ENCODE measurements at places on chromosomes 1 and 21.
A peak's percentile ranks its signal among the peaks of the same experiment; 100 is the strongest.

GRCh38 chr1:87369736-87370478 is 41.2 kb downstream of the LMO4 start:
- no peak for DNase-seq

- DNase-seq = no peak
Measured at GRCh38 chr1:243559575-243560162, 290.4 kb downstream of the AKT3 start.

DNA sequence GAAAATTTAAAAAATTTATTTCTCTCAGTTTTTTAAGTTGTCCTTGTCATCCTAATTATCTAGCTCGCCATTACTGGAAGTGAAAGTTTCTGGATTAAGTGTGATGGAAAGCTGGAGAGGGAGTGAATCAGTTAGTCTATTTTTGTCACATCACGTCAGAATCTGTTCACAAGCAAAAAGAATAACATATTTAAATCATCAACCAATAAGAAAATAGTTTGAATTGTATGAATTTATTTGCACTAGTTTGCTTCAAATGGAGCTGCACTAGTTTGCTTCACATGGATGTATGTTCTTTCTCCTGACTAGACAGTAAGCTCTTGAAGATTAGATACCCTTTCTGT is 22.8 kb downstream of the PHC2 start:
- no peak for DNase-seq

- no peak for DNase-seq
Measured at GRCh38 chr1:71488555-71489252, 407.9 kb upstream of the ZRANB2 start.

- no peak for DNase-seq
Measured at GRCh38 chr1:112711670-112712069, 3.5 kb downstream of the PPM1J start.

DNA sequence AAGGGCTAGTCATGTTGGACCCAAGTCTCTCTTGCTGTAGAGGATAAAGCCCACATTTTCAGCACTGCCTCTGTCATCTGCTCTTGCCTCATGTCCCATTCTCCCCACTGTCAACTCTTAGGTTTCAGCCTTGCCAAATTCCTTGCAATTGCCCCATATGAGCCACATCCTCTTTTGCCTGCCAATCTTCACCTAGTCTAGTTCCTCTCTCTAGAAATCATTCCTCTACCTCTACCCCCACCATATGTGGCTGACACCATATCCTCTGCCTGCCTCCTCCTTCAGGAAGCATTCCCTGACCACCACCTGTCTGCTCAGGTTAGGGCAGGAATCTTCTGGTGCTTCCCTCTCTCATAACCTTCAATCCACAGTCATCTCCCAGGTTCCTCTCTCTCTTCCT is 38.2 kb downstream of the SLC9A1 start:
- DNase-seq = no peak

- no peak for DNase-seq
Measured at GRCh38 chr21:39053126-39053525, 130.1 kb downstream of the PSMG1 start.

GRCh38 chr1:172628401-172628800 is 30.5 kb upstream of the FASLG start:
- no peak for DNase-seq

DNA sequence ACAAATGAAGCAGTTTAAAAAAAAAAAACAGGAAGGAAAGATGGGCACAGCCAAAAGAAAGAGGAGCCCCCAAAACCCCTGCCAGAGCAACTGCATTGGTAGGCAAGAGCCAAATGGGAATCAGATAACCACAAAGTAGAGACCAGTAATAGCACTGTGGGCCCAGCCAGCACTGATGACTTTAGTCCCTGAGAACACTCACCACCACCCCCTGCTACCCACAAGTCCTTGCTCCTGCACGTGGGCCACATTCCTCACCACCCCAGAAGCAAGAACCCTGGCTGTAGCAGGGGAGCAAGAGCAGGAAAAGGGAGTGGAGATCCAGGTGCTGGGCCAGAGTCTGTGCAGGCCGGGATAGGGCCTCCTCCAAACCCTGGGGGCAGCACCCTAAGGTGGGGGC is 86.1 kb downstream of the RRAGC start:
- no peak for DNase-seq

DNA sequence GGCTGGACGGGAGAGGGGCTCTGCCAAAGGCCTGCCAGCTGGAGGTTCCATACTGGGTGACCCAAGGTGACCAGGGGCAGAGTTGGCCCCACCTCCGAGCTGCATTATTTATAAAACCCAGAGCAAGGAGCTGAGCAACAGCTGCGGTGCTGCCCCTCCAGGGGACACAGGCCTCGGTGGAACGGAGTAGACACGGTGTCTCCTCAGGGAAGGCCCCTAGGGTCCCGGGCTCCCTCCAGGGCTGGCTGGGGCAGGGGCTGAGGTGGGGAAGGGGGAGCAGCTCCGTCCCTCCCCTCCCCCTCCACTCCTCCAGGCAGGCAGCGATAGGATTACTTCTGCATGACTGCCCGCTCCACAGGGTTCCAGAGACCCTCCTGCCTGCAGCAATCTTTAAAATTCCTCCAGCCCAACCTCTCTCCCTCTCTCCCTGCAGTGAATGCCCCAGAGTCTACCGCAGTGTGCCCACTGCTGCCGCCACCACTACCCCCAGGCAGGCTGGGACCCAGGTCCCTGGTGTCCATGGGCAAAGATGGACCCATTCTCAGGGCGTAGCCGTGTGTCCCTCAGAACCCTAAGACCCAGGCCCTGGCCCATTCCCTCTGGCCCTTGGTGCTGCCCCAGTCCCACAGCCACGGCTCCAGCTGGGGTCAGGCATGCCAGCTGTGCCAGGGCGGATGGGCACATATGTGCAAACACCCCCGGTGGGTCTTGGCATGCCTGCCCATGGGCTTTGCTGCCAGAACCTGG is 10.8 kb downstream of the AHDC1 start:
- peak; percentile 74 for DNase-seq

GRCh38 chr1:76289692-76290091 is 215.1 kb downstream of the ST6GALNAC3 start:
- no peak for DNase-seq

DNA sequence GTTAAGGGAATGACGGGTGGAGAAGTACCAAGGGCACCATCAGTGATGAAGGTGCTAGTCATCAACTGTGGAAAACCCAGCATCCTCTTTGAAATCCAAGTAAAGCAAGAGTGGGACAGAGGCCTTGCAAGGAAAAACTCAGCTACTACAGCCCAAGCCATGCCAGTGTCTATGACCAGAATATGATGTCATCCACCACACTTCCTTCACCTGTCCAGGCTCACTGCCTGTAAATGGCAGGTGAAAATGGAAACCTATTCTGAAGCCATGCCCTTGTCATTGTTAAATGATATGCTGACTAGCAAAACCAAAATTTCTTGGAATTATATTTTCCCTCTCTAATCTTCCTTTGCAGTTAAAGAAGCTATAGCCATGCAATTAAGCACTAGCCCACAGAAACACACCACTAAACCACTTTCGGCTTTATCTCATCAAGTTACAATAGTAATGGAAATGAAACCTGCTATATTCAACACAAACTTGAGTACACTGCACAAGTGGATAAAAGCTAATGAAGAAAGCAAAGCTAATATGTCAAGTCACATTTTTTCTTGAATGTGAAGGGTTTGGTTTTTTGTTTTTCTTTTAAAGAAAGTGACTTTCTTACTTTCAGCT is 96.3 kb upstream of the RALGPS2 start:
- DNase-seq = no peak

DNA sequence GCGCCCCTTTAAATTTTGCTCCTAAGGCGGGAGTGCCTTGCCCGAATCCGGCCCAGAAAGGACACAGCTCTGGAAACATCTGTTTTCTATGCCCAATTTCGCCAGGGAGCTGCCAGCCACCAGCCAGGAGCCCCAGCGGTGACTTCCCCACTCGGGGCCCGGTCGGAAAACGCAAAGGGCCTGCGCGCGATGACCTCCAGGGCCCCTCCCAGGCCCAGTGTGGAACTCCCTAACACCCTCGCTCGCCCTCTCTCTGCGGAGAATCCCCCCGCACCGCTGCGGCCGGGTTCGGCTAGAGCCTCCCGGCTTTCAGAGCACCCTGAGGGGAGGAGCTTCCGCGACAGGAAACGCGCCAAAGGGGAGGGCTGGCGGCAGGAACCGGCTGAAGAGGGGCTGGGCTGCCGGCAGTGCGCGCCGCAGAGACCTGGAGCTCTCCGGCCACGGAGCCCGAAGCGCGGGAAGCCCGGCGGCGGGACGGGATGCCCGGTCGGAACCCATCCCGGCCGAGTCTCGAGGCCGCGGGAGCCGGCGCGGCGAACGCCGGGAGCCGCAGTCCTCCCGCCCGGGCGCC is 505 bp downstream of the CLSPN start:
- DNase-seq = peak; percentile 95

DNA sequence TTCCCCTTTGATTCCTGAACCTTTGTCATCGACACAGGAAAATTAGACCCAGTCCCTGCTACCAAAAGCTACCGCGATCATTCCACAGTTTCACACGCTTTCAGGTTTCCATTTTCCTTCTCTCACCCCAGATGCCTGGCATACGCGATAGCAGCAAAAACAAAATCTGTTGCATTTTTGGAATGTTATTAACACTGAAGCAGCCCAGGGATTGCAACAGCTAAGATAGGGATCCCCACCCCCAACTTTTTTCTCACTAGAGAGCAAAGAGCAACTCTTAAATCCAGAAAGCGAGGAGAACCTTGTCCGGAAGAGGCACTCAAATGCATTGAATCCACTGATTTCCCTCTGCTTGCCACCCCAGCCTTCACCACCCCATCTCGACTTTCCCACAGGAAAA is 8.9 kb downstream of the OVAAL start:
- no peak for DNase-seq

- DNase-seq = no peak
Measured at GRCh38 chr1:29984166-29984861, 739.1 kb downstream of the MATN1 start.

DNA sequence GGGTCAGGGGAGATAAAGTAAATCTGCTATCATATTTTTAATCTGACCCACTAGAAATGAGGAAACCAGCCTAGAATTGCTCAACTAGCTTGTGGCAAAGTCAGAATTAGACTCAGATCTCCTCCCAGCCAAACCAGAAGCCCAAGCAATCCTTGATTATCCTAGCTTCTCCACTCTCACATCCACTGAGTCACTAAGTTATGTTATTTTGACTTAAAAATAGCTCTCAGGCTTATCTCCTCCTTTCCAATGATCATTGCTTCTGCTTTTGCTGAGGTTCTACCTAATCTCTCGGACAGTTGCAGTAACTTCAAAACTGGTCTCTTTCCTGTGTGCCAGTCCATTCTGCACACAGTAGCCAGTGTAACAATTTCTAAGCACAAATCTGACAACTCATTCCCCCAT is 22.9 kb downstream of the OVAAL start:
- no peak for DNase-seq

DNA sequence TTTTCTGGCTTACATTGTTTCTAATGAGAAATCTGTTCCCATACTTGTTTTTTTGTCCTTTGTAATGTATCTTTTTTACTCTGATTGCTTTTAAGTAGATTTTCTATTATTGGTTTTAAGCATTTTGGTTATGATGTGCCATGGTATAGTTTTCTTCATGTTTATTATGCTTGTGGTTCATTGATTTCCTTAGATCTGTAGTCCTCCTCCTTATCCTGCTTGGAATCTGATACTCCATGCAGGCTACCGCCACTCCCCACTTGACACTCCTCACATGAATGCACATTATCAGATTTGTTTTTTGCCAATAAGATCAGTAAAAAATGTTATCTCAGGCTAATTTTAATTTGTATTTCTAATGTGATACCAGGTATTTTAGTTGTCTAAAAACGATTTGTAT is 20.8 kb downstream of the UROD start:
- DNase-seq = no peak

DNA sequence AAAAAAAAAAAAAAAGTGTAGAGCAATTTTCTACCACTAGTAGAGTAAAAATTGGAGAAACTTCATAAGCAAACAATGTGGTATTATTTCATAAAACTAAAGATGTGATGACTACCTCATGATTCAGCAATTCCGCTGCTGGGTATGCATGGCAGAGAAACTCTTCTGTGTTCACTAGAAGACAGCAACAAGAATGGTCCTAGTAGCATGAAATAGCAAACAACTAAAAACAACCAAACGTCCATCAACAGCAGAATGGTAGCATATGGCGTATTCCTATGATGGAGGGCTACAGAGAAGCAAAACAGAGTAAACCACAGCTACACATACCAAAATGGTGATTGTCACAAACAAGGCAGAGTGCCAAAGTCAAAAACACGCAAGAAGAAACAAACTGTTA is 18.9 kb downstream of the HTR1D start:
- DNase-seq = no peak

DNA sequence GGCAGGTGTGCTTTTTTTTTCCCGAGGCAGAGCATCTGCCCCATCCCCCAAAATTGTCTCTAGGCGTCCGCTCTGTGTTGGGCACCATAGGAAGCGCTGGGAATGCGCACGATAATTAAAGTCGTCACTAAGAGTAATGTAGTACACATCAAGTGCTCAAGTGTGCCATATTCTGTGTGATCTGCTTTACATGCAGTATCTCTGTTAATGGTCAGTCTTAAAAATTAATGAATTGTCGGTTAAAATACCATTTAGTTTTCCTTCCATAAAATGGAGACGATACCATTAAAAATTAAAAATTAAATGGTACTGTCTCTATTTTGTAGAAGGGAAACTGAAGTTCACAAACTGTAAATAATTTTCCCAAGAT is 544 bp upstream of the CCT8 start:
- no peak for DNase-seq

- no peak for DNase-seq
Measured at GRCh38 chr1:19336543-19336942, 24.4 kb downstream of the SLC66A1 start.

GRCh38 chr1:50995651-50996050 is 25.6 kb downstream of the CDKN2C start:
- DNase-seq = no peak

DNA sequence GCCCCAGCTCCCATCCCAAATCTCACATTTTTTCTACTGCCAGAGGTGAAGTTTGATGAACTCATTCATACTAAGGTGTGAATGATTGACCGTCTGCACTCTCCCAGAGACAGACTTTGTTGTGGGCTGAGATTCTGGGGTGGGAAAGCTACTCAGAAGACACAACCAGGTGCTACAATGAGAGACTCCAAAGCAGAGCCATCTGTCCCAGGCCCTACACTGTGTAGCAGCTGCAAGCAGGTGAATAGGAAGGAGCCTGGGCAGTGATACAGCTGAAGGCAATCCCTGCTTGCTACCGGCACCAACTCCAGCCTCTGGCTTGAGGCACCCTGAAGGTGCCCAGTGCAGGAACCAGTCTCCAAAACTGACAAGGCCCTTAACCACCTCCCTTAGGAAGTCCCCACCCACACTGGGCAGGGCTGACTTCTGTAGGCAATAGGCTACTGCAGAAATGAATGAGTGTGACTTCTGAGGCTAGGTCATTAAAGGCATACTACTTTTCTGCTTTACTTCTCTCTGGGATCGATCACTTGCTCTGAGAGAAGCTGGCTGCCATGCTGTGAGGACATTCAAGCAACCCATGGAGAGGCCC is 79.7 kb upstream of the RUNX3 start:
- no peak for DNase-seq

- no peak for DNase-seq
Measured at GRCh38 chr1:101407505-101408211, 170.8 kb downstream of the S1PR1 start.

All from glutamatergic neuron (in vitro differentiated cells).